ENCODE measurements at places on chromosomes 6 and 20.

DNA sequence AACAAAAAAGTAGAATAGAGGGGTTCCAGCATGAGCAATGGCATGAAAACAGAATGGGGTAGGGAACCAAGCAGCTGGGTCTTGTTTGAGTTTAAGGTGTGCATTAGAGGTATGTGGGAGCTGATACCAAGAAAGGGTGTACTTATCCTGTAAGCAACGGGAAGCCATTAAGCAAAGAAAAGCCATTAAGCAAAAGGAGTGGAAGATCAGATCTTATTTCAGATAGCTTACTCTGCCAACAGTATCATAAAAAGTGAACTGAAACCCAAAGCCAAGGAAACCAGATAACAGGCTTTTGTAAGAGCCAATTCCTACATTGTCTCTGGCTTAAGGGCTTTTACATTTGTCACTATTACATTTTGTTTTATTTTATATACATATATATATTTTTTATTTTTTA, 21.3 kb upstream of the BEND6 start:
- DNase-seq, result no peak

DNA sequence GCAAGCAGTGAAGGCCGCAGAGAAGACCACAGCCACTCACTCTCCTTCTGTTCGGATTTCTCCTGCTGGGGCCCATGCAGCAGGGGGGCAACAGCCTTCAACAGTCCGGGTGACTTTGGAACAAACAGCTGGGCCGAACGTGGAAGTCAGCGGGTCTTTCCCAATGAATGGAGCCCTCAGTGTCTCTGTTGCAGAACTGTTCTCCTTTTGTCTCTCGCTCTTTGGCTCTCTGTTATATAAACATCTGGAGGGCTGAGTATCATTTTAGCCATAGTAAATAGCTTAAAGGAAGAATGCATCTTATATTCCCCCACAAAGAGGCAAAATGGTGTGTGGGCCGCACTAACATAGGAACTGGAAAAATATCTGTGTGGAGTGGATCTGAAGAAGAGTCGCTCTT, 136.7 kb upstream of the RALGAPA2 start:
- no peak for DNase-seq

DNA sequence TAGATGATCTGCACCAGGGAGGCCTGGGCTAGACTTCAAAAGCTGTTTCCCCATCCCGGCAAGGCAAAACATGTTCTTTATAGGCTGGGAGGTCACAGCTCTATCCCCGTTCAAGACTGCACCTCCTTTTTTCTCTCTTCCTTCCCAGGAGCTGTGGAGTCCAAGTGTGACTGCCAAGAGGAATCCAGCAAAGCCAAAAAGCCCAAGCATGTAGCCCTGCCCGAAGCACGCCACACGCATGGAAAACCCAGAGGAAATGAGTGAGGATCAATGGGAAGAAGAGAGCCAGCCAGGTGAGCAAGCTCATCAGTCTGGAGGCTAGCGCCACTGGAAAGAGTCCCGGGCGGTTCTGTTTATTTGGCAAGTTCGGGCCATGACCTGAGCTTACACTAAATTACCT, 240.4 kb downstream of the PRL start:
- DNase-seq, result no peak

DNA sequence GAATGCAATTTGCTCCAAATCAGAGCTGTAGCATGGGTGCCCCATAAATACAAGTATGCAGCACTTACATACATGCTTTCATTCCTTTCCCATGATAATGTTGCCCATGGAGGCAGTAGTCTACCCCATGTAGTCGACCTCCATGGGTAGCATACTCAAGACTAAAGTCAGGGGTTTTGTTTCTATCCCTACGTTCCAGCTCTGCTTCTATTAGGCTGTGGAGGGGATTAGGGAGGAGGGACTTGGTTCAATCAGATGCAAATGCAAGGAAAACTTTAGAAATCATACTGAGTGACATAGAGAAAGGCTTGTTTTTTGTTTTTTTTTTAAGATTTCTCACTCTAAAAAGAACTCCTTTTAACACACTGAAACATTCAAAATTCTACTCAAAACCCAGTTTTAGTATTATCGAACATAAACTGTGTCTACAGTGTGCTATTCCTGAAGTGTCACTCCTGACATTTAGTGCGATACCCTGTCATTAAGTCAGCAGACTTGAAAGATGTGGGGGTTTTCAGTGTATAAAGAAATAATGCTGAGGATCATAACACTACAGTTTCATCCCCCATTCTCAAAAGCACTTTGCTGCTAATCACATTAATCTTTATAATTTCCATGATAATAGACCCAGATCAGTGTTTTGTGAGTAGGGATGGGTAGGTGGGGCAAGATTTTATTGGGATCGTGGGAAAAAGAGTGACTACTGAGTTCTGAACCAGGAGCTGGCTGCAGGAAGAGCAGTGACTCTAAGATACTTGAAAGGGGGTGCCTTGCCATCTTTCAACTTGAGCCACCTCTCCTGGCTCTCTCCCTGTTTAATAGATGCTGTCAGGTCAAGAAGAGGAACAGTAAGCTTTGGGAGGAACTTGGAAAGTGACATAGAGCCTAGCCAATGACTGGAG, 40.4 kb upstream of the SCML4 start:
- DNase-seq, result no peak

DNA sequence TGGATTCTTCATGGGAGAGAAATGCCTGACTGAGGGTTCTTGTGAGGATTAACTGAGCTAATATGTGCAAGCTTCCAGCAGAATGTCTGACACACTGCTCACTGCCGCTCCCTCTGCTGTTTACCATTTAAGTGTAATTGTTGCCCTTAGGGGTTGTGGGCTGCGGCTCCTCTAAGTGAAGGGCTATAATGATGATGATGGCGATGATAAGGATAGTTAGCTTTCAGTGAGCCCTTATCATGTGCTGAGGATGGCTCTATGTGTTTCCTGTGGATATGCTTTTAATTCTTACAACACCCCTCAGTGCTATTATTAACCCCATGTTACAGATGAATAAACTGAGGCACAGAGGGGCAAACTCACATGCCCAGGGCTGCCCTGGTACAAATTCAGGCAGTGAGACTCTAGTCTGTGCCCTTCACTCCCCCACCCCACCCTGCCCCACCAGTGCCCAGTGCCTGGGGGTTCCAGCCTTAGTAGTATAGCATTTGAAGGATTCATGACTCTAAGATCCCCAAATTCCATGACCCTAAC, 33.4 kb downstream of the TGM2 start:
- DNase-seq, result no peak

DNA sequence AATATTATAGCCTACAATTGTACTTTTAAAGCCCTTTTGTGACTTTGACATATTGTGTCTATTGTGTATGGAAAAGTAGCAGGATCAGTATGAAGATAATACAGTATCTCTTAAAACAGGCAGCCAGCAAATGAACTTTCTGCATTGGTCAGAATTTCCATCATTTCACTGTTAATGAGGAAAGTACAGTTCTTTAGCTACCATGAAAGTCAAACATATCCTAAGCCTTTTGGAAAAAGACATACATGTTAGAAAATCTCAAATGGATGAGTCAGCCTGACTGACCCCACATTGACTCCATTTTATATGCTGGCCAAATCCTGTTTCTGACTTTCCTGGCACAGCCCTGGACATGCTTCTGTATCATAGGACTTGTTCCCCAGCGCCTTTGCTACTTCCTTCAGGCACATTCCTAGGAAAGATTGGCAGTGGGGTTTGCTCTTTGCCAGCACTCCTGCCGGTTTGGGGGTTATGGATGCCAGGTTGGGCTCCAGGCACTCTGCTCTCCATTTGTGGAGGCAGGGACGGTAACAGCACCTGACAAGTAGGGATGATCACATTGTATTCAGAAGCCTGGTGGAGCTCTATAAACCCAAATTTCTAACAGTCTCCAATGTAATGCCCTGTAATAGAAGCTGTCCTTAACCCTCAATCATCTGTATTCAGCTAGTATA, 43.7 kb downstream of the TOP1 start:
- no peak for DNase-seq

GRCh38 chr6:156657296-156657695, 119.9 kb upstream of the ARID1B start:
- no peak for DNase-seq

DNA sequence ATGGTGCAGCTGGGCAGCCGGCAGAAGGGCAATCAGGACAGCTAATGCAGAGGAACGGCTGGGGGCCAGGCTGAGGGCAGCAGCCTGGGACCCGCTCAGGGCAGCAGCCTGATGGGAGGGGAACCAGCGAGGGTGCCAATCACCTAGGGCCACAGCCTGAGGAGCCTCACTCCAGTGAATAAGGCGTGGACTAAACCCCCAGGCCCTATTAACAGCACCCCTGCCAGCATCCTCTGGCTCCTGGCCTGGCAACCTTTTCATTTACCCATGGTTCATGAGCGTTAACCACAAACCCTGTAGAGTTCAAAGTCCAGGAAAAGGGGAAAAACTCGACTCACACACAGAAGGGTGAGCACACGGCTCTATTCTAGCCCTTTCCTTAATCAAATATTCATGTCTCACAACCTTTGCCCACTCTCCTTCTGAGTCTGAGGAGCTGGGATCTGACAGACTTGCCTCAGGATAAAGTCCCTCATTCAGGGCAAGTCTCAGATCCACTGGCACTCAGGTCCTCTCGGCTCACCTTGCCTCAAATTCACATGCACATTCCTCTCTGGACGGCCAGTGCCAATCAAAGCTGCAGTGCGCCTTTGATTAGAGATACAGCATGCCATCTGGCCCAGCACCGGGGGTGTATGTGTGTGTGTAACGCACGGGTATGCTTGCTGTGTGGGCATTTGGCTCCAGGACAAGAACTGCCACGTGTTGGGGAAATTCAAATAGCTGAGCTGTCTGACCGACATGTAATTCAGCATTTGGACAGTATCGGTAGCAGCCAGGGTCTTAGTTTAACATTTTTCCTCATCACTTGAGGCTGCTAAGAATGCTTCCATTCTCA, 86.9 kb upstream of the TRAF3IP2 start:
- no peak for DNase-seq
